SK-N-SH (cell line): ENCODE measurements at places on chromosomes 16 and 17.

GRCh38 chr16:11232852-11233726, 22.9 kb downstream of the SOCS1 start:
- DNase-seq: no peak

DNA sequence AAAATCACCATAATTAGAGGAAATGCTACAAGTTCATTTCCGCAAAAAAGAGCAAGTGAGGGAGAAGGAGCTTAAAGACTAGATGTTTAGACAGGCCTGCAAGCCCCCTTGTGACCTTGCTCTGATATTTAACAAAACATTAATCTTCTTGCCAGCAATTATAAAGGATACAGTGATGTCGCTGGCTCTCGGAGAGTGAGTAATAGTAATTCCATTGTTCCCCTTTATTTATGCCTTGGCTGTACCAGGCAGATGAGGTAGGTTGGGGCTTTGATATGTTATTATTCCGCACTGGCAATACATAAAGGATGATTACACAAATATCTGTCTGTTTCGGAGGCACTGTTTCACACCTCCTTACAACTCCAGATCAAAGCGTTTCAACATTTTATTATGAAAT, 204.8 kb upstream of the SALL1 start:
- DNase-seq: no peak

- DNase-seq: peak; percentile 81
Observed at GRCh38 chr17:47776330-47777197, 43.5 kb downstream of the TBX21 start.

DNA sequence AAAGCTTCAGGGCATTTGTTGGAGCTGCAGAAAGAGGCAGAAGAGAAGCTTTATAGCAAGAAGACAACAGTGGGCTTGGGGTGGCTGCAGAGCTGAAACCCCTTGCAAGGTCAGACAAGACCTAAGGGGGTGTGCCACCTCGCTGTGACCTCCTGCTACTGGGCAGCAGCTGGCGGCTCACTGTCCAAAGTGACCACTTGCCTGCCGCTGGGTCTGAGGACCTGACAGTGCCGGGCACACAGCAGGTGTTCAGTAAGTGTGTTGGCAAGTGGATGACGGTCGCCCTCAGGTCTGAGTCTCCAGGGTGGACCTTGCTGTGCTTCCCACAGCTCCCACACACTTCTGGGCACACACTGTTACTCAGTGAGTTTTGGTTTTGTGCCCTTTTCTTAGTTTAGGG, 336.5 kb downstream of the C16orf95 start:
- DNase-seq: no peak

GRCh38 chr17:69431835-69432234, 17.3 kb downstream of the MAP2K6 start:
- no peak for DNase-seq

DNA sequence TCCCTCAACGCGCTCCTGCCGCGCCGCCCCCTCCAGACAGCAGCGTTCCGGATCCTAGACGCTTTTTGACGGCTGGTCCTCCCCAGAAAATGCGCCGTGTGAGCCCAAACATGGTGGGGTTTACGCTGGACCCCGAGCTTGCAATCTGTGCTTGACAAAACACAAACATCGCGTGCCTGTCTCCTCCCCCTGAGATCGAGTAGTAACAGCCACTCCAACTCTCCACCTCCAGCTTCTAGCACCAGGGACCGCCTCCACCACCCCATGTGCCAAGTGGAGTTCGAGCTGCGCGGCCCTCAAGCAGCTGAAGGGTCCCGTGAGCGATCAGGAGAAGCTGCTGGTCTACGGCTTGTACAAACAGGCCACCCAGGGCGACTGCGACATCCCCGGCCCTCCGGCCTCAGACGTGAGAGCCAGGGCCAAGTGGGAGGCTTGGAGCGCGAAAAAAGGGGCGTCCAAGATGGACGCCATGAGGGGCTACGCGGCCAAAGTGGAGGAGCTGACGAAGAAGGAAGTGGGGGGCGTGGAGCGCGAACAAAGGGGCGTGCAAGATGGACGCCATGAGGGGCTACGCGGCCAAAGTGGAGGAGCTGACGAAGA, 656 bp upstream of the GEMIN4 start:
- DNase-seq: peak; percentile 68

GRCh38 chr16:88771294-88771772, 13.7 kb downstream of the PIEZO1 start:
- no peak for DNase-seq

DNA sequence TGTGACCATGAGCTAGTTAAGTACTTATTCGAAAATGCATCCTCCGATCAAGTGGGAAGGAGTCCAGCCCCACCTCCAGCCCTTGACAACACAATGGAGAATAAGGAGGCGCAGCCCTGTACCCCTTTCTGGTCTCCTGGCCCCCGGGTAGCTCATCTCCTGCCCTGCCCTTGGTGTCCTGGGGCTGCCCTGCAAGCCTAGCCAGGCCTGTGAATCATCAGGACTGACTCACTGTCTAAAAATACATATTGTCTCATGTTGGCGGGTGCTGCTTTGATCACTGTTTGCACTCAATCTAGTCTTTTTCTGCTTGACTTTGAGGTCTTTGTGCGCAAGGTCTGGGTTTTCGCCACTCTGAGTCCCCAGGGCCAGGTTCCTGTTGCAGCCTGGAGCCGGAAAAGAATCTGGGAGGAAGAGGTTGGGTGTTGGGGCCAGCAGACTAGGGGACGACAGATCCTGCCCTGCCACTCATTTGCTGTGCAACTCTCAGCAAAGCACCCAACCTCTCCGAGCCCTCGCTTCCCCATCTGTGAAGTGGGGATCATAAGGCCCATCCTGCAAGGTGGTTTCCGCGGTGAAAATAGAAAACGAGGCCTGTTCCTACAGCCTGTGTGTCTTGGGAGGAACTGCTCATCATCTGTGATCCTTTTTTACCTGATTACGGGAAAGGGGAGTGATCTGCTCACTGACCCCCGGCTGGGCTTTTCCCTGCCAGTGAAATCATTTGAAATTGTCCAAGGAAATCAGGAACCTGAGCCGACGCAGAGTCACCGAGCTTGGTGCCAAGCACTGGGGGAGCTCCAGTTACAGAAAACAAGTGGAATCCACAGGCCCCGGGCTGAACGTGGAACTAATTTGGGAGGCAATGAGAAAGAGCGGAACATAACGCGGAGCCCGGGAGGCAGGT, 230.4 kb downstream of the PARN start:
- DNase-seq: no peak

DNA sequence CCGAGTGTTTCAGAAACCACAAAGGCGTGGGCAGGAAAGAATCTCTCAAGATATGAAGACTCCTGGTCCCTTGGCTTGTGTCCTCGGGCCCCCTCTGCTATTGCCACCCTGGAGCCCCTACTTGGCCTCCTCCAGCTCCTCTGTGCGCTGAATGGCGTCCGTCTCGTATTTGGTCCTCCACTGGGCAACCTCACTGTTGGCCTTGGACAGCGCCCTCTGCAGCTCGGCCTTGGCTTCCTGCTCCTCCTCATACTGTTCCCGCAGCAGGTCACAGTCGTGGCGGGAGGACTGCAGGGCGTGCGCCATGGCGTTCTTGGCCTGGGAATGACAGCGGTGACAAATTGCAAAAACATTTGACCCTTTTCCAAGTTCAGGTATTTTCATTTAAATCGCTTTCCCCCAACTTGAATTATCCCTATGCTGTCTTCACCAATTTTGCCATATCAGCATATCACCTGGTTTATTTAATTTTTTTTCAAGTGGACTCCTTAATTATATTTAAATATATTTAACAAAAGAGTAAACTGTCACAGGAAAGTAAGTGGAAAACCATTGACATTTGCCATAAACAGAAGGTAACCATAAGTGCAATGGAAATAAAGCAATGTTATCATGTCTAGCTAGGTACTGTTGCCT, 59.7 kb downstream of the MYH13 start:
- no peak for DNase-seq
